Omental fat pad (tissue), 4 donors: ENCODE measurements at places on chromosomes 1 and 21. TPM values are rescaled to one million over a fixed set of nuclear protein-coding genes. Genes with fewer than 3 reads are reported as not detected.

The NBPF6 gene
- not detected for total RNA-seq

The C1orf141 gene
- not detected for total RNA-seq

The CD101 gene
- 2.0 TPM for total RNA-seq

The FLG gene
- total RNA-seq: not detected

The CFAP74 gene
- total RNA-seq: not detected

The OR2L5 gene
- not detected for total RNA-seq

The C1orf87 gene
- total RNA-seq: not detected

The CHD1L gene
- total RNA-seq: 35.2 TPM
